ENCODE measurements at places on chromosomes 4 and X.

DNA sequence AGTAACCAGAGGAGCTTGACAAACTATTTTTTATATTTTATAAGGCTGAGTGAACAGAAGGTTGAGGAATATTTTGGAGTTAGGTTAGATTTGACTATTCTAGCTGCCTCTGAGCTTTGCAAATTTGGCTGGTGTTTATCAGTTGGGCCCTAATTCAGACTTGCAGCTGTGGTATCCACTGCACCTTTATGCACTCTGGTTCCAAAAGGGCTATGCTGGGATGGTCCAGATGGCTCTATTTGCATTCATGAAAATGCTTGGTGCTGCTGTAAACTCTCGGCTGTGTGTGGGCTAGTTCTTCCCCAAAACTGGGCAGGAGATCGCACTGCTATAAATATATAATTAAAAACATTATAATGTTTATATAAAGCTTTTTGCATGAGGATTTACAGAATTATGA, 106.3 kb downstream of the REPS2 start:
- DNase-seq = no peak

DNA sequence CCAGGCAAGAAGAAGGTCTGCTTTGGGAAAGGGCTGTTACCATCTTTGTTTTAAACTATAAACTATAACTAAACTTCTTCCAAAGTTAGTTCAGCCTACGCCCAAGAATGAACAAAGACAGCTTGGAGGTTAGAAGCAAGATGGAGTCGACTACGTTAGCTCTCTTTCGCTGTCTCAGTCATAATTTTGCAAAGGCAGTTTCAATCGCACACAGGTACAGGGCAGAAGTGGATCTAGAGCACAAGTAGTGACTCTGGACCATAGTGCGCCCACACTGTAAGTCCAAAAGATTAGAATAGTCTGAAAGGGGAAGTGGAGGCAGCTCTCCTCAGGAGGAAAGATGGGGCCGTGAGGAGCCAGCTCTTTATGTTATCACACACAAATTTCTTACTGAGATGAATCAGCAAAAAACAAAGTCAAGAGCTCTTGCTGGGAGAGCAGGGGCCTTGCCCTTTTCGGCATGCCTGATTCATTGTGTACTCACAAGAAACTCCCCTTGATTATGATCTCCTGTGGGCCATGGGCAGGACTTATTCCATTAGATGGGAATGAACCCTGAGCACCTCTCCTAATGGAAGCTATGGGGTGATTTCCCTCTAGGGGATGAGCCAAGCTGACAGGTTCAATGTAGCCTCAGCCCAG, 58.6 kb downstream of the FUNDC1 start:
- DNase-seq = no peak

- DNase-seq = no peak
Measured at GRCh38 chr4:67725132-67725531, 24.2 kb upstream of the UBA6 start.

- DNase-seq = no peak
Measured at GRCh38 chr4:54482529-54483200, 175.1 kb upstream of the KIT start.

- no peak for DNase-seq
Measured at GRCh38 chrX:69148946-69149345, 16.3 kb downstream of the PJA1 start.

DNA sequence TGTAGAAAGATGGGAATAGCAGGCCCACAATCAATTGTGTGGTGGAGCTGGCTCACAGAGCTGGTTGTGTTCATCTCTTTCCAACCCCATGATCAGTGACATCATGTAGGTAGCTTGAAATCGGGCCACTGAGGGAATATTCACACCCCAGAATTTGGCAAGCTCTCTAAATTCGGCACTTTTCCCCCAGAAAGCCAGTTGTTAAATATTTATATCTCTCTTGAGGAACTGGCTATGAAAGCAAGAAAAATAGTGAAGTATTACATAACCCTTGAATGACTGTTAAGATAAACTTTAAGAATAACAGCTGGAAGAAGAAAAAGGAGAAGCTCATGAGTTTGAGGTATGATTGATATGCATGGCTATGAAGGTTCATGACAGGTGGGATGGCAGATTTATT, 38.9 kb downstream of the GPRIN3 start:
- DNase-seq = no peak
